ENCODE measurements at places on chromosomes 7 and 10.

- no peak overlapping the region for H3K27ac ChIP-seq
- DNase-seq = no peak
- H3K4me3 ChIP-seq = no peak overlapping the region
These were observed 277.6 kb upstream of the IGFBP3 start for GRCh38 chr7:46198701-46199100.

DNA sequence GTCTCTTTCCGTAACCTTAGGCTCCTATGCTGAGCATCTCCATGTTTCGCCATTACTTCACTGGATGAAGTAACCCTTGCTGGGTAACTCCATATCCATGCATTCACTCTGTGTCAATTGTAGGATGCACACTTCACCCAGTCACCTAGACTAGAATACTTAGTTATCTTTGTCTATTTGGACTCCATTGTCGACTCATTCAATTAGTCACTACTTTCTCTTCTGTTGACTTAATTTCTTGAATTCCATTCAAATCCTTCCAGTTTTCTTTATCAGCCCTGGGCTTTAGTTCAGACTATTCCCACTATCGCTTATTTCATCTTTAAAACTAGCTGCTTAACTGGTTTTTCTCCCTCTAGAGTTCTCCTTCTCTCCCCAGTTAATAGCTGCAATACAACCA, 111.3 kb upstream of the TNS3 start:
- no peak overlapping the region for H3K4me3 ChIP-seq
- DNase-seq = no peak
- no peaks in the 10 kb centered on the region for H3K27me3 ChIP-seq
- no peaks in the 10 kb centered on the region for H3K4me1 ChIP-seq

- no peaks in the 10 kb centered on the region for H3K4me1 ChIP-seq
- no peaks in the 10 kb centered on the region for H3K27me3 ChIP-seq
- H3K27ac ChIP-seq = no peak overlapping the region
These were observed 197.1 kb upstream of the STK17A start for GRCh38 chr7:43385856-43386255.

DNA sequence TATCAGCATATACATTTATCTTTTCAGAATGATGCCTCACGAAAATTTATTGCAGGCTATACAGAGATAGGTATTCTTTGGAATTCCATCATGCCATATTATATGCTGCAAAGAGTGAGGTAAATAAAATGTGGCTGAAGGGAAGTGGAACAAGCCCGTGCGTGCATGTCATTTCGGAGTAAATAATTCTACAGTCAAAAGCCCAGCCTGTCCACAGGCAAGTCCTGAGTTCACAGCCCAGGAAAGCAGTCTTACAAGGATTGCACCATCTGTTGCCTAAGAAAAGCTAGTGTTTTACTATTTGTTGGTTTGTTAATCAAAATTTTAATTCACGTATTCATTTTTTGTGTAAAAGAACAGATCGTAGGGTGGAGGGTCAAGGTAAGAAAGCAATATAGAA, 292.4 kb upstream of the AKR1E2 start:
- no peak overlapping the region for H3K4me3 ChIP-seq
- H3K27ac ChIP-seq = no peak overlapping the region
- H3K36me3 ChIP-seq = no peaks in the 10 kb centered on the region
- peaks cover 3% of the 10 kb centered on the region for H3K4me1 ChIP-seq
- DNase-seq = no peak
- no peaks in the 10 kb centered on the region for H3K27me3 ChIP-seq

DNA sequence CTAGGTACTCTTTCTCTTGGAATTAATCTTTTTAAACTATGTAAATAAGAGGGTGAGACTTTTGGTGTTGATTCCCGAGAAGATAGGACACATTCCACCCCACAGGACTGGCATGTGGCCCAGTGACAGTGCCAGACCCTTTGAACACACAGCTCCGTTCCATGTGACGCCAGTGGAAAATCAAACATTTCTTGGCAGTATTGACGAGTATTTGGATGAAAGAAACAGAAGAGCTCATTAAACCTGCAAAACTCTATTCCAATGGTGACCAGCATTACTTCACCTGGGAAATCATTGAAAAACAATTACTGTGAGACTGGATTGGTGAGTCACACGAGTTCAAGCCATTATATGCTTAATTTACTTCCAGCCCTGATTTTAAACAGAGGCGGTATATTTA, 25.8 kb downstream of the AKR1E2 start:
- no peaks in the 10 kb centered on the region for H3K27me3 ChIP-seq
- no peak overlapping the region for H3K4me3 ChIP-seq
- H3K36me3 ChIP-seq = peaks cover 9% of the 10 kb centered on the region
- no peak overlapping the region for H3K27ac ChIP-seq
- peak; percentile 38 for DNase-seq

DNA sequence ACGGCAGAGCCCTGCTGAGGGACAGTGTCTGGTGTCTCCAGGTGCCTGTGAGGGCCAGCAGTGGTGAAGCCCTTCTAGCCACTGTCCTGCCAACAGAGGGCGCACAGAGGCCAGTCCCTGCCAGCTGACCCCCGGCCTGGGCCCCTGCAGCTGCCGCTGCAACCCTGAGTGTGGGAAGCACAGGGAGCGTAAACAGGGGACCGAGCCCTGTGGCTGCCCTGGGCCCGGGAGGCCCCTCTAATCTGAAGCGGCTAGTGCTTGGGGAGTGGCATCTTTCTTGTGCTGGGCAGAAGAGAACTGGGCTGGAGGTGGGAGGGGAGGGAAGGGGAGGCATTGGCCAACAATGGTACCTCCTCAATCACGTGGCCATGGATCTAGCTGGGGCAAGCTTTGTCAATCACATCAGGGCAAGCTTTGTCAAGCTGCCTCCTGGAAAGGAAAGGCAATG, 34.6 kb downstream of the TRIM8 start:
- H3K27me3 ChIP-seq = no peaks in the 10 kb centered on the region
- DNase-seq = peak; percentile 82
- no peaks in the 10 kb centered on the region for H3K36me3 ChIP-seq
- H3K4me3 ChIP-seq = peak overlapping the region; percentile 34
- H3K4me1 ChIP-seq = peaks cover 34% of the 10 kb centered on the region

DNA sequence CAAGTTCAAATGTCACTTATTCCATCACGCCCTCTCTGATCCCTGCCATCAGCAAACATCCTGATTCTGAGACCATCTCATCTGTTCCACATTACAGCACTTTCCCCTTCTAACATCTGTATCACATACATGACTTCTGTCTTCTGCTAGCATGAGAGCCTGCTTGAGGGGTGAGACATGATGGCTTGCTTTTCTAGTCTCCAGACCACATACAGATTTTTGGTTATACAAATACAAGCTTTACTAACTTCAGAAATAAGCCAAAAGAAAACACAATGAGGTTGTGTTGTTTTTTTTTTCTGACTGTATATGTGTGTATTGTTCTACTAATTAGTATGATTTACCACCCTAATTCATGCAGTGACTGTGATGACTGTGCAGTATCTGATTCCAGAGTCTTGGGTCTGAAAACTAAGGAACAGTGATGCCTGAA, 34.3 kb downstream of the NAPEPLD start:
- no peak for DNase-seq
- H3K27ac ChIP-seq = no peak overlapping the region
- no peaks in the 10 kb centered on the region for H3K4me1 ChIP-seq
- H3K36me3 ChIP-seq = no peaks in the 10 kb centered on the region

GRCh38 chr10:118307859-118308258, 34.3 kb downstream of the FAM204A start:
- no peaks in the 10 kb centered on the region for H3K27me3 ChIP-seq
- no peak for DNase-seq
- no peak overlapping the region for H3K27ac ChIP-seq
- H3K4me3 ChIP-seq = no peak overlapping the region
- peaks cover 16% of the 10 kb centered on the region for H3K4me1 ChIP-seq

DNA sequence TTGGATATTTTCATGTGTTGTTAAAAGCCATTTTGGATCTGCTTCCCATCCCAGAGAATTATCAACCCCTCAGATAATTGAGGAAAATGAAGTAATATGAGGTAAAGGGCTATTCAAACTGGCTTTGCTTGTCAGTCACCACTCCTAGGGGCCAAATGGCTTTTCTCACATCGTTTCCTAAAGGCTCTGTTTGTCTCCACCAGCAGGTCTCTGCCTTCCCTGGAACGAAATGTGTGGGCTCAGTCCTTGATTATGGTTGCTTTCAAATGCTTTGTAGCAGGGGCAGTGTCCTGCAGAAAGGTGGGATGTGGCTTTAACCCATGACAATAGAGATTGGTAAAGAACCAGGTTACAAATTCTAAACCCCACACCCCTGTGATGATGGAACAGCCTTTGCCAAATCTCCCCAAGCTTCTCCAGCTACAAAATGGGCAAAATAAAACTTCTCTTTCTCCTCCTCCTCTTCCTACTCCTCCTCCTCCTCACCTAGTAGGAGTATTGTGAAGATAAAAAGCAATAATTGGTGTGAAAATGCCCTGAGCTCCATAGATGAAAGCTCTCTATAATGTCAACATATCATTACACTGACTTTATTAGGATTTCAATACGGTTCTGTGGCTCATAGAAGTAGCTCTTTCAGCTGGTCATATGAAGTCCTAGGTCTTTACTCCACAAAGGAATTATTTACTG, 127.6 kb downstream of the CHN2 start:
- no peaks in the 10 kb centered on the region for H3K27me3 ChIP-seq
- no peak for DNase-seq
- H3K4me1 ChIP-seq = no peaks in the 10 kb centered on the region
- H3K27ac ChIP-seq = no peak overlapping the region
- H3K4me3 ChIP-seq = no peak overlapping the region
- no peaks in the 10 kb centered on the region for H3K36me3 ChIP-seq

DNA sequence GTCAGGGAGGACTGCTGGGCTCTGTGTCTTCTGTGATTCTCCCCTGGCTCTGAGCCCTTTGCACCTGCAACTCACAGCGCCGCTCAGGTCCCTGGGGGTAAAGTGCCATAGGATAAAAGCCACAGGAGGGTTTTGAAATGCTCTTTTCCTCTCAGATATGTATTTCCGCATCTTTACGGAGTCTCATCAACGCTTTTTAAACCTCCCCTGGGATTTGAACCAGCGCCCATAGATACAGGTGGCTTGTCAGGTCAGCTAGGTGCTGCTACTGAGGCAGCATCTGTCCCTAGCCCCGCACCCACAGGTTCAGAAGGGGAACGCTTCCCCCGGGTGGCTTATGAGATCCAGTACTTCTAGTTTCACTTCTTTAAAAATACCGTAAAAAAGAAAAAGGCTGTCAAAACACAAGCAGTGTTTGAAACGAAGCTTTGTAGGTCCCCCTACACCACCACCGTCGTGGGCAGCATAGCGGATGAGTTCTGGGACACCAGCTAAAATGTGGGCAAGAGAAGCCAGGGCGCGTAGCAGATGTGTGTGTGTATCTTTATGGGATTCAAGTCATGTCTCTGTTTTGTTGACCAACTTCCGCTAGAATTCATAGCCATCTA, 173.5 kb downstream of the CUX1 start:
- H3K36me3 ChIP-seq = no peaks in the 10 kb centered on the region
- no peak for DNase-seq
- no peak overlapping the region for H3K27ac ChIP-seq
- H3K4me3 ChIP-seq = no peak overlapping the region
- peaks cover 9% of the 10 kb centered on the region for H3K4me1 ChIP-seq

GRCh38 chr10:51683031-51683691, 16.2 kb downstream of the CSTF2T start:
- H3K27me3 ChIP-seq = no peaks in the 10 kb centered on the region
- H3K4me1 ChIP-seq = no peaks in the 10 kb centered on the region

GRCh38 chr7:7114575-7115291, 67.6 kb upstream of the C1GALT1 start:
- DNase-seq = no peak
- H3K4me1 ChIP-seq = no peaks in the 10 kb centered on the region
- H3K36me3 ChIP-seq = no peaks in the 10 kb centered on the region
- H3K27me3 ChIP-seq = no peaks in the 10 kb centered on the region

DNA sequence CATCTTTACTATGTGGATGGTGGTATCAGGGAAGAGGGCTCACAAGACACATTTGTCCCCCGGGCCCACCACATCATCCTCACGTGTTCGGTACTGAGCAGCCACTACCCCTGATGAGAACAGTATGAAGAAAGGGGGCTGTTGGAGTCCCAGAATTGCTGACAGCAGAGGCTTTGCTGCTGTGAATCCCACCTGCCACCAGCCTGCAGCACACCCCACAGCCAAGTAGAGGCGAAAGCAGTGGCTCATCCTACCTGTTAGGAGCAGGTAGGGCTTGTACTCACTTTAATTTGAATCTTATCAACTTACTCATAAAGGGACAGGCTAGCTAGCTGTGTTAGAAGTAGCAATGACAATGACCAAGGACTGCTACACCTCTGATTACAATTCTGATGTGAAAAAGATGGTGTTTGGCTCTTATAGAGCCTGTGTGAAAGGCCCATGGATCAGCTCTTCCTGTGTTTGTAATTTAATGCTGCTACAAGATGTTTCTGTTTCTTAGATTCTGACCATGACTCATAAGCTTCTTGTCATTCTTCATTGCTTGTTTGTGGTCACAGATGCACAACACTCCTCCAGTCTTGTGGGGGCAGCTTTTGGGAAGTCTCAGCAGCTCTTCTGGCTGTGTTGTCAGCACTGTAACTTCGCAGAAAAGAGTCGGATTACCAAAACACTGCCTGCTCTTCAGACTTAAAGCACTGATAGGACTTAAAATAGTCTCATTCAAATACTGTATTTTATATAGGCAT, 9.1 kb upstream of the CSGALNACT2 start:
- H3K4me1 ChIP-seq = peaks cover 4% of the 10 kb centered on the region
- peak overlapping the region; percentile 41 for H3K27ac ChIP-seq
- H3K36me3 ChIP-seq = no peaks in the 10 kb centered on the region
- no peak overlapping the region for H3K4me3 ChIP-seq

DNA sequence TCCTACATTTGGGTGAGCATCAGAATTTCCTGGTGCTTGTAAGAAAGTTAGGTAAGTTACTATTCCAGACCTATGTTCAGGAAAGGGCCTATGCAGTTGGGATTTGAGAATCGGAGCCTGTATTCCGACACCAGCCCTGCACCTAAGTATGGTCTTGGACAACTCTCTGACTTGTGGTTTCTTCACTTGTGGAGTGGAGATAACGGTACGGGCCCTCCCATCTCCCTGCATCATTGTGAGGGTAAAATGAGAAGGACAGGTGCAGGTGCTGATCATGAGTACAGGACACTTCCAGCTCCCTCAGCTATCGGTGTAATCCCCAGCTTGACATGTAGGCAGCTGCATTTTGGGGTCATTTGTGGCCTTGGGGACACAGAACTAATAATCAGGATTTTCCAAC, 138.3 kb upstream of the NAMPT start:
- H3K27me3 ChIP-seq = no peaks in the 10 kb centered on the region
- H3K4me3 ChIP-seq = no peak overlapping the region
- H3K36me3 ChIP-seq = no peaks in the 10 kb centered on the region
- DNase-seq = no peak
- peak overlapping the region; percentile 46 for H3K27ac ChIP-seq

DNA sequence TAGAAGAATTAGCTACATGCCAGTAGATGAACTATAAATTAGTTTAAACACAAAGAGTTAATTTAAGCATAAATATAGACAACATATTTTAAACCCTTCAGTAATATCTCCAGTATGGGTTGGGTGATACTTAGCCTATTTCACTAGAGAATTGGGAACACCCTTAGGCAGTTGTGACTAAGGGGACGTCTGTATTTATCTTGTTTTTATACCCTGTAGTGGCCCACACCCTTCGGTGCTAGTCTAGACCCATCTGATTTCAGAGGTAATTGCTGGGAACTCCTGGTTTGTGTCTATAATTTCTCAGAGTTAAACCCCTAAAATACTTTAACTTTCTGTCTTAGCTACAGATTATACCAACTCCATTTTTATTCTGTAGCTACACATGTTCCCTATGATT, 11.5 kb upstream of the STEAP4 start:
- H3K4me3 ChIP-seq = no peak overlapping the region
- no peak for DNase-seq
- no peaks in the 10 kb centered on the region for H3K36me3 ChIP-seq
- H3K27me3 ChIP-seq = no peaks in the 10 kb centered on the region
- peaks cover 3% of the 10 kb centered on the region for H3K4me1 ChIP-seq
